ENCODE measurements at places on chromosomes 4 and X.
A peak's percentile ranks its signal among the peaks of the same experiment; 100 is the strongest.

GRCh38 chrX:13716905-13717304 is 17.5 kb downstream of the TRAPPC2 start:
- no peak for DNase-seq

GRCh38 chrX:149124526-149125108 is 380.5 kb downstream of the IDS start:
- no peak for DNase-seq

- DNase-seq: no peak
Observed at GRCh38 chr4:6469898-6470501, 2.4 kb downstream of the PPP2R2C start.

- no peak for DNase-seq
Observed at GRCh38 chr4:89173336-89174090, 62.2 kb downstream of the TIGD2 start.

GRCh38 chr4:128548381-128548780 is 260.8 kb upstream of the PGRMC2 start:
- no peak for DNase-seq

- DNase-seq: no peak
Observed at GRCh38 chr4:99324979-99325378, 3.8 kb upstream of the ADH1B start.

GRCh38 chrX:126394681-126395080 is 157.9 kb downstream of the DCAF12L1 start:
- no peak for DNase-seq

- no peak for DNase-seq
Observed at GRCh38 chr4:31983677-31984076, 1263.5 kb downstream of the PCDH7 start.

- no peak for DNase-seq
Observed at GRCh38 chr4:27082776-27083175, 222.1 kb downstream of the STIM2 start.

DNA sequence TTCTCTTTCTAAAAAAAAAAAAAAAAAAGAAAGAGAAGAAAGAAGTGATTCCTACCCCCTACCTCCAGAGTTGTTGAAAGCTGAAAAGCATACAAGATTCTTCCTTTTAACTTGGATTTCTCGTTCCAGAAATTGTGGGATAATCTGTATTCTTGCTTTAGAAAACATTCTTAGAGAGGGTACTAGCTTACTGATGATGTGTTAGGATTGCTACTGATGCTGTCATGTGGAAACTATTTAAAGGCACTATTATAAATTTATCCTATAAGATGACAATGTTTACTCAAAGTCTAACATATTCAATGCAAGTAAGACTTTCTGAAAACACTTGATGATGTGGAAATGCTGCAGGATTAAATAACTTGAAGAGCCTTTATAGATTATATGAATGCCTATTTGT is 204.0 kb upstream of the PUDP start:
- DNase-seq: no peak

DNA sequence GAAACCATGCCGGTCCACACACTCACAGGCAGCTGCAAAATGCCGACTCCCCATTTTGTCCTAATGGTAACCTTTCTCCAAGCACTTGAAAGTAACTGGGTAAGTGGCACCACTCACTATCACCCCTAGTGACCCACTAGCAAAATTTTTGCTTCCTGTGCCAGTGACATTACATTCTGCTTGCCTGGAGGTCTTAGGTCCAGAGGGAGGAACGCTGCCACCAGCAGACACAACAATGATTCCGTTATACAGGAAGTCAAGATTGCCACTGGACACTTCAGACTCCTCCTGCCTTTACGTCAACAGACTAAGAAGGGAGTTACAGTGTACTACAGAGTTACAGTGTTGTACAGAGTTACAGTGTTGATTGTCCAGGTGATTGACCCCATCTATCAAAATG is 11.8 kb upstream of the TMEM192 start:
- no peak for DNase-seq

GRCh38 chr4:168028568-168028967 is 63.8 kb upstream of the ANXA10 start:
- DNase-seq: no peak

- no peak for DNase-seq
Observed at GRCh38 chr4:154640999-154641398, 28.5 kb upstream of the FGG start.

- DNase-seq: peak; percentile 19
Observed at GRCh38 chrX:74613370-74614092, 893 bp downstream of the RLIM start.

GRCh38 chrX:130245441-130245840 is 23.3 kb downstream of the ZNF280C start:
- no peak for DNase-seq

DNA sequence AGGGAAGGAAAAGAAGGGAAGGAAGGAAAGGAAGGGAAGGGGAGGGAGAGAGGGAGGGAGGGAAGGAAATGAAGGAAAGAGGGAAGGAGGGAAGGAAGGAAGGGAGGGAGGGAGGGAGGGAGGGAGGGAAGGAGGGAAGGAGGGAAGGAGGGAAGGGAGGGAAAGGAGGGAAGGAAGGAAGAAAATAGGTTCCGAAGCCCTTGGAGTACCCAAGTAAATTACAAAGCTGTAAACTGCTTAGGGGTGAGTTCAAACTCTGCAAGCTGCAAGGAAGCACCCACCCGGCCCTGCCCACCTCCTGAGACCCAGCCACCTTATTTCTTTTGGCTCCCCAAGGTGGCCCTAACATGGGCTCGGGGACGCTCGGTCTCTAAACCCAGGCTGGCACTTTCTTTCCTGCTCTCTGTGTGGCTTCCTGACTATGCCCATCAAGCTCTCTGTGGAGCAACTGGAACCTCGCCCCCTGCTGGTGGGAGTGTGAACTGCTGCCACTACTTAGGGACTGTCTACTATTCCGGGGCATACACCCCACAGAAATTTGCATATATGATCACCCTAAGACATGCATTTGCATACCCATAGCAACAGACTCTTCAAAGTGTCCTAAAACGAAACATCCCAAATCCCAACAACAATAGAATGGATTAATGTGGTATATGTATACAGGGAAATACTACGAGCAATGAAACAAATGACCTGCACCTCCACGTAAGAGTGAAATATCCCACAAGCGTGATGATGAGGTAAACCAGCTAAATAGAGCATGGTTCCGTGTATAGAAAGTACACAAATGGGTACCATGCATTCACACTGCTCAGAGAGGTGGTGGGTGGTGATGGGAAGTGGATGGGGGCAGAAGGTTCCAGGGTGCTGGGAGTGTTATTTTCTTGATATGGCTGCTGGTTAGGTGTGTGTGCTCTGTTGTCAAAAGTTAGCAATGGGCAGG is 151.7 kb upstream of the TBL1X start:
- DNase-seq: peak; percentile 79

GRCh38 chr4:54290980-54291379 is 61.9 kb downstream of the PDGFRA start:
- DNase-seq: no peak

- peak; percentile 88 for DNase-seq
Observed at GRCh38 chrX:13087322-13088155, 43.1 kb upstream of the FAM9C start.

DNA sequence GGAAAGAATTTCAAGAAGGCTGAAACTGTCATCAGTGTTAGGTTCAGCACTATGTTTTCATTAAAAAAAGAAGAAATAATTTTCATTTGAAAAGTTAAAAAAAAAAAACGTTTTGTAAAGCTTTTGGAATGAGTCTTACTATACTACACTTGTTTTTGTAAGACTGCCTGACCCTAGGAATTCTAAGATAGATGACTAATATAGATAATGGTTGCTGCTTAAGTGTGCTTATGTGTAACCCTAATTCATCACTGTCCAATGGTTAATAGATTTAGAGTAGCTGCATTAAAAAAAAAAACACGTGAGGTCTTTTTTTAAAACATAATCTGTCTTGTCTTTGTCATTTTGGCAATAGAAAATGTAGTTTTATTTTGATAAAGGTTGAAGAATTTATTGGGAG is 323.2 kb downstream of the IL1RAPL1 start:
- DNase-seq: no peak

GRCh38 chr4:147049946-147050345 is 104.3 kb upstream of the TTC29 start:
- DNase-seq: no peak

DNA sequence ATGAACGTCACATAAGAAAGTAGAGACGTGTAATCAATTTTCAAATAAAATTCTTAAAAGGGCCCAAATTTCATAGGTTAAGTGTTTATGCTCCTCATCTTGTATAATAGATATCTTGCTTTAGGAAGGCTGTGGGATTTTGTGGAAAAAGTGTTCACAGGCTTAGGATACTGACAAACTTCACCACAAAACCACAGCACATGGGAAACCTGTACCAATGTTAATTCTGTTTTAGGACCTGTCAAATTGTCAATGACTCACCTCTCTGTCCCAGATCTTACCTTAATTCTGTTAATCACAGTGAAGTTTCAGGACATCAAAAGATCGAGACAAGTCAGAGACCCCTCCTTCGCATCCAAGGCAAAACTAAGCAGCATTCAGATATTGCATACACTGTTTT is 24.2 kb downstream of the FGFBP1 start:
- no peak for DNase-seq

DNA sequence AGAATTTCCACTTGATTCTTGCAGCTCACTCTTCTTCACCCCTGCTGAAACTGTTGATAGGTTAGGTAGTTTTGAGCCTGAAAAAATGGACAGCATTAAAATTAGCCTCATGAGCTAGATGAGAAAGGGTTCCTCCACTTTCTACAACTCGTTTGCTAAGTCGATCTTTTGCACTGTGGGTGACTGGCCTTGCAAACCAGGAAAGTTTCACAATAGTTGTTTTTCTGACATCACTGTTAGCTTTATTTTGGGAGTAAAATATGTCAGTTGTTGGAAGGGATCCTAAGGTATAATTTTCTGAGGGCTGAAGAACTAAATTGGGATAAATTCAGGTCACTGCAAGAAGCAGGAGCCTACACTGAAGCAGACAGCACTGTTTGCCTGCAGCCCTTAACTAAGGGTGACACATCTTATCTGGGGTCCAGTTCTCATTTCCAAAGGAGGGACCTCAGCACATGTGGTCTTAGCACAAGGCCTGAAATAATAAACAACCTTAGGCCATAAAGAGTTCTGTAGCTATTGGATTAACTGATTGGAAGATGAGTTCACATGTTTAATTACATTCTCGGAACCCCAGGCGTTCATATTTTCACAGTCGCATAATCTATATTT is 29.1 kb downstream of the ANAPC4 start:
- no peak for DNase-seq

GRCh38 chrX:119991005-119991787 is 47.6 kb upstream of the NKAP start:
- DNase-seq: no peak

DNA sequence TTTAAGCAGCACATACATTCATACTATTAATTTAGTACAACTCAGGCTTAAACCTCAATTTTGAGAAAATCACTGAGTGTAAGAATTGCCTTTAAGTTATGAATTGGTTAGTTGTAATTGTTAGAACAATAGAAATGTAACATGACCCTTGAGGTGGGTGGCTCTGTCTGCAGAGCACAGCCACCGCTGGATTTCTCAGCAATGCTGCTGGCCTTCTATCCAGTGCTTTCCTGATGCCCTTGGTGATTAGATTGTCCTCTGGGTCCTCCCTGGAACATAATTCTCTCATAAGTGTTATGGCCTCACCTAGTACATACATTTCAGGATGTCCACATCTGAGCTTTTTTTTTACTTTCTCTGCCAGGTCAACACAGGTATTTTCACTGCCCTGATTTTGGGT is 213.2 kb downstream of the SLC7A11 start:
- DNase-seq: no peak

GRCh38 chr4:173532725-173533511 is 2.9 kb upstream of the HAND2 start:
- DNase-seq: no peak

DNA sequence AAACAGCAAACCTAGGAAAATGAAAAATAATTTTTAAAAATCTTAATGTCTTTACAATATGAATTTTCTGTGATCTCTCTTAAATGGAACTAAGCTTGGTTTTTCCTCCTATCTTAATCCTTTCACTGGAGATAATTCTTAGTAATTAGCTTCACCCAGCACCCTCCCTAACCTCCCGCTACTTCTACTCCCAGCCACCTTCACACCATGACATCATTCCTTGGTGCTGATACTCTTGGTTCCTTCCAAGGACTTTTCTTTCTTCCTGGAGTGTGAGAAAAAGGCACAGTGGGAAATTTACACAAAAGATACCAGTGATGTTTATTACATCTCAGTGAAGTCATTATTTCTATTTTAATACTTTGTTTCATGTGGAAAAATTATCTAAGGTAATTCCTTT is 163.6 kb upstream of the PLAC1 start:
- DNase-seq: no peak

DNA sequence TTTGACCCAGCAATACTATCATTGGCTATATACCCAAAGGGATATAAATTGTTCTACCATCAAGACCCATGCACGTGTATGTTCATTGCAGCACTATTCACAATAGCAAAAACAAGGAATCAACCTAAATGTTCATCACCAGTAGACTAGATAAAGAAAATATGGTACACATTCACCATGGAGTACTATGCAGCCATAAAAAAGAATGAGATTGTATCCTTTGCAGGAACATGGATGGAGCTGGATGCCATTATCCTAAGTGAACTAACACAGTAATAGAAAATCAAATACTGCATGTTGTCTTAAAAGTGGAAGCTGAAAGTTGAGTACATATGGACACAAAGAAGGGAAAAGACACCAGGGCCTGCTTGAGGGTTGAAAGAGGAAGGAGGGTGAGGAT is 803.1 kb upstream of the PCDH10 start:
- no peak for DNase-seq

- peak; percentile 71 for DNase-seq
Observed at GRCh38 chr4:81905971-81906370, 434.3 kb upstream of the RASGEF1B start.

- DNase-seq: no peak
Observed at GRCh38 chrX:8036914-8037313, 109.7 kb upstream of the PNPLA4 start.

- DNase-seq: no peak
Observed at GRCh38 chr4:184402740-184403383, 71.5 kb downstream of the IRF2 start.

DNA sequence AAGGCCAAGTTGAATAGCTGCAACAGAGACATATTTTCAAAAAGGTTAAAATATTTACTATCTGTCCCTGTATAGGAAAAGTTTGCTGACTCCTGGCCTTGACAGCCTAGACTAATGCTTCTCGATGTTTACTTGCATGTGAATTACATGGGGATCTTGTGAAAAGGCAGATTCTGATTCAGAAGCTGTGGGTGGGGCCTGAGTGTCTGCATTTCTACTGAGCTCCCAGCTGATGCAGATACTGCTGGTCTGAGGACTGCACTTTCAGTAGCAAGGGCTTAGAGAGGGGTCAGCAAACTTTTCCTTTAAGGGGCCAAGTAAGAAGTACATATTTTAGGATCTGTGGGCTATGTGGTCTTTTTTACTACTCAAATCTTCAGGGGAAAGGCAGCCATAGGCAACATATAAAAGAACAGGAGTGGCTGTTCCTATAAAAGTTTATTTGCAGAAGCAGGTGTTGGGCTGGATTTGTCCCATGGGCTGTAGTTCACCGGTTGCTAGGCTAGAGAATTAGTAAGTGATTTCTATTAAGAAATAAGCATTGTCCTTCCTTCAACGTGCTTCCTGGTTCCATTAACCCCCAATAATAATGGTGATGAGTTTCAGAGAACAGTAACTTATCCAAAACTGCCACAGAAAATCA is 97.2 kb upstream of the PDE5A start:
- no peak for DNase-seq

- no peak for DNase-seq
Observed at GRCh38 chrX:18119856-18120255, 100.8 kb downstream of the BEND2 start.

- peak; percentile 90 for DNase-seq
Observed at GRCh38 chr4:76301068-76301774, 5.3 kb upstream of the STBD1 start.

GRCh38 chr4:17962171-17962570 is 59.4 kb downstream of the LCORL start:
- no peak for DNase-seq

GRCh38 chr4:109014593-109015412 is 251.9 kb upstream of the ETNPPL start:
- DNase-seq: no peak
